ENCODE measurements at places on chromosomes 11 and 22.

- no peak for DNase-seq
Observed at GRCh38 chr11:8756201-8756600, 73.6 kb downstream of the RPL27A start.

DNA sequence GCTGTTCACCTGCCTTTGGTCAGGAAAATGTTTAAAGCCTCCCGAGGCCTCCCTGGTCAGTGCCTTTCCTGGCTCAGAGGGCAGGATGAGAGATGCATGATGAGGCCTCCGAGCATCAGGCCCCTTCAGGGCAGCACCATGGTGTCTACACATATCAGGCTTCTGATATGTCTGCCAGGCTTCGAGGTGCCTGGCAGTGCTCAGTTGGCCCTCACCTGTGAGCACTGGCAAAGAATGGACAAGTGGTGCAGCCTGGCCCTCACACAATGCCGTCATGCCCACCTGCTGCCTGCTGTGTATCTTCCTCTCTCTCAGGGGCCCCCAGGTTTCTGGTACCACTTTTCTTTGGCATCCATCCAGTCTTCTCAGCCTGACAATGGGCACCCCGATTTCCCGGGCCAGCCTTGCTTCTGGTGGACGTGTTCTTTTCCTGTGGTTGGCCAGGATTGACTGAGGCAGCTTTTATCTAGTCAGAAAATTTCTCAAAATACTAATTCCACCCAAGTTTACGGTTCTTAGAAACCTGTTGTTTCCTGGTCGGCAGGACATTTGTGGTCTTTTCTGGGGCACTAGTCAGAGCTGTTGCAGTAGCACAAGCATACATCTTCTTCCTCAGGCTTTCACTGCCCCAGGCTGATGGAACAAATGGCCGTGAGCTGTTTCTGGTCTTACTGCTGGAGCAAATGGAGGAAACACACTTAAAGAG is 76.8 kb upstream of the SUSD2 start:
- DNase-seq: no peak

DNA sequence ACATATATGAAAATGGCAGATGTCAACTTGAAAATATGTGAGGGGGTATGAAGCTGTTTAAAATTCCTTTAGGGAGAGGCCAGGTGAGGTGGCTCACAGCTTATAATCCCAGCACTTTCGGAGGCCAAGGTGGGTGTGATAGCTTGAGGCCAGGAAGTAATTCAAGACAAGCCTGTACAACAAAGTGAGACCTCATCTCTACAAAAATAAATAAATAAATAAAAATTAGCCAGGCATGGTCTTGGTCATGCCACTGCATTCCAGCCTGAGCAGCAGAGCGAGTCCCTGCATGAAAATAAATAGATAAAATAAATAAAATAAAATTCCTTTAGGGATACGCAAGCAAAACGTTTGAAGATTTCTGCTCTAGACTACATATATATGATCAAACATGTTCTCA is 38.1 kb upstream of the FAM181B start:
- no peak for DNase-seq

- DNase-seq: no peak
Observed at GRCh38 chr11:130520271-130520671, 71.8 kb downstream of the ADAMTS15 start.

DNA sequence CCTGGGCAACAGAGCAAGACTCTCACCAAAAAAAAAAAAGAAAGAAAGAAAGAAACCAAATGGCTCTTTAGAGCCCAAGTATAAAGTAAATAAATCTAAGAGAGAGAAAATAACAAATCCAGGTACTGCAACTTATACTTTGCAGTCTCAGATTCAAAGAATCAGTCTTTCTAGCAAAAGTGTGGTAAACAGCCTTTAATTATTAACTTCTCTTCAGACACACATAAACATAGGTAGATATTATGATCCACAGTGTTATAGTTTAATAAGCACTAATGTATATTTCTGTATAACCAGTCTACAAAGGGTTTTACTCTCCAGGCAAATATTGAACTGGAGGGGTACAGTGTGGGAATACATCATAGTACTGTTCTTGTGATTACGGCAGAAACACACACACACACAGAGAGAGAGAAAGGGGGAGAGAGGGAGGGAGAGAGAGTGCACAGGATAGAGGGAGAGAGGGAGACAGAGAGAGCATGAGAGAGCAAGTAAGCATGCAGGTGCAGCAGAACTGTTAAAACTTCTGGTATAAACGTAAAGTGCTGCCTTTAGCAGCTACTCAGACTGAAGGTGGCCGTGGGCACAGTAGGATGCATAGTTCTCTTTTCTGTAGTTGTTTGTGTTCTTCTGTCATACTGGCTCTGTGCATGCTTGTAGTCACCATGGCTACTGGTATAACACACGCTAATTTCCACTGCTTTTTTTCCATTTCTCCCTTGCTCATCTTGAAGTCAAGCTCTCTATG is 32.3 kb downstream of the MTMR2 start:
- DNase-seq: no peak

GRCh38 chr11:130894322-130895025 is 21.8 kb downstream of the SNX19 start:
- DNase-seq: peak; percentile 43

GRCh38 chr11:25758145-25758661 is 573.7 kb upstream of the ANO3 start:
- no peak for DNase-seq

DNA sequence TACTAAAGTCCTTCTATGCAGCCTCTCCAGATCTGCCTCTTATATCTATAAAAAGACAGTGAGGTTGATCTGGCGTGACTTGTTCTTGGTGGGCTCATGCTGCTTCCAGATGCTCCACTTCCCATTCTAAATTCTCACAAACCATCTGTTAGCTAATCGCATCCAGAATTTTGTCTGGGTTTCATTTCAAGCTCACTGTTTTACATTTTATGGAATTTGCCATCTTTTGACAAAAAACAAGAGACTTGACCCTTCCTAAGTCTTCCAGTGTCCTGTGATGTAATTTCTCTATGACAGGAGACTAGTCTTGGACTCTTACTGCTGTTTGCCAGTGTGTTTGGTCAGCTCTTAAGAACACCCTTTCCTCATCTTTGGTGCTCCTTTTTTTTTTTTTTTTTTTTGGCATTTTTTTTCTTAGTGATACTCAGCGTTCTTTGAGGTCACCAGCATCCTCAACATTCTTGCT is 23.0 kb downstream of the CRKL start:
- DNase-seq: no peak

DNA sequence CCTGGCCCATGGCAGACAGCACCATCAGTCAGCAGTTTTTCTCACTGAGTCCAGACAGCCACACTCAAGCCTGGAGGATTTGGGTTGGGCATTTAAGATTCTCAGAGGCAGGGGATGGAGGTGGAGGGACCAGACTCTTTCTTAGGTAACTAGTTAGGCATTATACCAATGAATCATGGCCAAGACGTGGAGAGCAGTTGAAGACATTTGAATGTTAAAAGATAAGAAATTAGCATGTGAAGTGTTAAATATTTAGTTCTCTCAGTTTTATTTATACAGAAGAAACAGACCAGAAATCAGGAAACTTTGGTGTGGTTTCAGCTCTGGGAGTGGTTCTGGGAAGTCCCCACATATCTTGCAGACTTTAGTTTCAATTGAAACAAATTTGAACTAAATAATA is 9.9 kb downstream of the GTF2H1 start:
- peak; percentile 7 for DNase-seq

GRCh38 chr11:113332023-113332422 is 17.6 kb downstream of the TTC12 start:
- no peak for DNase-seq

GRCh38 chr11:65918211-65919140 is at the start of gene C11orf68:
TSS of gene C11orf68 (minus strand) at chr11:65919062. CDS start at chr11:65919031, 31 bp downstream.
- DNase-seq: no peak

DNA sequence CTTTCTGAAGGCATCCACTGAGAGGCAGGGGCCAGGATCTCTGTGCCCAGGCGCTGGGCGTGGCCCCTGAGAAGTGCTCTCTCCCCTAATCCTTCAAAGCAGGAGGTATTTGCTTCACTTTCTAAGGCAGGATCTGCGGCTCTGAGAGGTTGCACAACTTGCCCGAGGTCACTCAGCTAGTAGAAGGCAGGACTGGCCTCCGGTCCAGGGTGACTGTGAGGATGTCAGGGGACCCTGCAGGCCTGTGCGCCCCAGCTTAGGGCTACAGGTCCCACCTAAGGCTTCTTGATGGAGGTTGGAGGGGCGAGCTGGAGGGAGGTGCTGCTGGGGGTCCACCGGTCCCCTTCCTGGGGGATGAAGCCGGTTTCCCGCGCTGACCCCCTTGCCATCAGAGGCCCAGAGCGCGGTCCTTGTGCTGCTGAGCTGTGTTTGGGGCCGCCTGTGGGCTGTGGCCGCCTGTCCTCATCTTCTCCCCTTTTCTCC is 979 bp downstream of the SMIM38 start:
- DNase-seq: no peak

DNA sequence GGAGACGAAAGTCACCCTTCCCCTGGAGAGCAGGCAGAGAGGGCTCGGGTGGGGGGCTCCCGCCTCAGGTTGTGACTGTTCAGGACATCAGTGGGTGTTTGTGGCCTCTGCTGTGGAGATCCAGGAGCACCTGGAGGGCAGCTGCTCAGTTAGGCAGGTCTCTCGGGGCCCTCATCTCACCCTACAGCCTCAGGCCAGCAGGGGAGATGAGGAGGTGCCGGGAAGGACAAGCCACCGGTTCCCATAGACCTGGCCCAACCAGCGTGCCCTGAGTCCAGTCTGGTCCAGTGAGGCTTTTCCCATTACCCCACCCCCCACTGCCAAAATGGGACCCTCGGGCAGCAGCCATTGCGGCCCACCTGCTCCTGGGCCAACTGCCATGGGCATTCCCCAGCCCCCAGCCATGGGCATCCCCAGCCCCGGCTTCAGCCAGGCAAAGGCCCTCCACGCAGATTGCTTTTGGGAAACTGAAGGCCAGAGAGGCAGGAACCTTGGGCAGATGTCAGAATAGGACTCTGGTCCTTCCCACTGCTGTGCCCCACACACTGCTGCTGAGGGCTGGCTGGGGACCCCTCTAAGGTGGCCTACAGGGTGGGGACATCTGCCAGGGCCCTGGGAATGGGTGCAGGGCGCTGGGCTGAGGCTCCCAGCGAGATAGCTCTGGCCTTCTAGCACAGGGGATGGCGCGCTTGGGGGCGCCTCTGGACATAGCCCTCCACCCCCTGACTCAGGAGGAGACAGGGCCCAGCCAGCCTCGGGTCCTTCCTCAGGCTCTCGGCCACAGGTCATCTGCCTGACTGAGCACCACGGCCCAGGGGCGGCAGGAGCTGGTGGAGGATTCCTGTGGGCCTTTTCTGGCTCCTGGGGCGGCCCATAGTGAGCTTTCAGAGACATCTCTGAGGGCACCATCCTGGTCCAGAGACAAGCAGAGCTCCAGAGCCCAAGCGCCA is 4.8 kb downstream of the PIM3 start:
- DNase-seq: peak; percentile 32

DNA sequence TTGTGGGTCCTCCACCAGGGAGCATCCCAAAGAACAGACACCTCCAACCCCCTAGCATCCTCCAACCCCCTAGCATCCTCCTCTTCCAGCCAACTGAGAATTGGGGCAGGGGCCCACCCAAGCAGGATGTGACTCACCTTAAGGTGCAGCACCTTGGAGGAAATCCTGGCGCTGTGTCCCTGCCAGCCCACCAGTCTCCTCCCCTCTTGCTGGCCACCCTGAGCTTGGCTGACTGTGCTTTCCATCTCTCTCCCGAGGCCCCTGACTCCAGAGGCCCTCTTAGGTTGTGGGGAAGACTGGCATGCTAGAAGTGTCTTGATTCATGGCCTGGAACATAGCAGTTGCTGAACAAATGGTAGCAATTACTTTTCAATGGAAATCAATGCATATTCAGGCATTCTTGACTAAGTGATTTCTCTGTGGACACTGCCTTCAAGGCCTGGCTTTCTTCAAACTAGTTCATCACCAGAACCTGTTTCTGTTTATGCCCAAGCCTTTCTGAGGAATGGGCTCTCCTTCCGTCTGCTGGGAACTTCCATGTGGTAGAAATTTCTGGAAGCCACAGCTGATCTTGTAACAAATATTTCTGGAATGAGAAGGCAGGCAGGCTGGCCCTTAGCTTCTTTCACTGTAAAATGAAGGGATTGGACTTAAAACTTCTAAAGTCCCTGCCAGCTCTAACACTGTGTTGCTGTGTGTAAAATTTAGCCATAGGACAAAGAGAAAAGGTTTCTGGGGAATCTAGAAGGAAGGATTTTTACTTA is 60.5 kb downstream of the CEP164 start:
- no peak for DNase-seq

GRCh38 chr11:4180441-4181183 is 86.0 kb downstream of the RRM1 start:
- DNase-seq: no peak

- peak; percentile 4 for DNase-seq
Observed at GRCh38 chr11:78140392-78141077, 1.1 kb upstream of the ALG8 start.

DNA sequence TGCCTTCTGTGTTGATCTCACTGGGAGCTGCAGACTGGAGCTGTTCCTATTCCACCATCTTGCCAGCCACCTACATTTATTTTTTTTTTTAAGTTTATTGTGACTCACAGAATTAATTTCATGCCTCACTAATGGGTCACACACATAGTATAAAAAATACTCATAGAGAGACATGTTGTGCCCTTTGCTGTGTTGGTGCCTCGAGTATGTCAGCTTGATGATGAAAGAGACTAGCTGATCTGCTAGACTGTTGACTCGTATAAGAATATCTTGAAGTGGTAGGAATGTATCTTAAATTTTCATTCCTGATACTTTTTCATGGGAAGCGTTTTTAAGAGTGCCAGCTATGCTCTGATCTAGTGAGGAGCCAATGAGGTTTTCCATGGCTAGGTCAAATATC is 28.6 kb upstream of the AMPD3 start:
- no peak for DNase-seq

DNA sequence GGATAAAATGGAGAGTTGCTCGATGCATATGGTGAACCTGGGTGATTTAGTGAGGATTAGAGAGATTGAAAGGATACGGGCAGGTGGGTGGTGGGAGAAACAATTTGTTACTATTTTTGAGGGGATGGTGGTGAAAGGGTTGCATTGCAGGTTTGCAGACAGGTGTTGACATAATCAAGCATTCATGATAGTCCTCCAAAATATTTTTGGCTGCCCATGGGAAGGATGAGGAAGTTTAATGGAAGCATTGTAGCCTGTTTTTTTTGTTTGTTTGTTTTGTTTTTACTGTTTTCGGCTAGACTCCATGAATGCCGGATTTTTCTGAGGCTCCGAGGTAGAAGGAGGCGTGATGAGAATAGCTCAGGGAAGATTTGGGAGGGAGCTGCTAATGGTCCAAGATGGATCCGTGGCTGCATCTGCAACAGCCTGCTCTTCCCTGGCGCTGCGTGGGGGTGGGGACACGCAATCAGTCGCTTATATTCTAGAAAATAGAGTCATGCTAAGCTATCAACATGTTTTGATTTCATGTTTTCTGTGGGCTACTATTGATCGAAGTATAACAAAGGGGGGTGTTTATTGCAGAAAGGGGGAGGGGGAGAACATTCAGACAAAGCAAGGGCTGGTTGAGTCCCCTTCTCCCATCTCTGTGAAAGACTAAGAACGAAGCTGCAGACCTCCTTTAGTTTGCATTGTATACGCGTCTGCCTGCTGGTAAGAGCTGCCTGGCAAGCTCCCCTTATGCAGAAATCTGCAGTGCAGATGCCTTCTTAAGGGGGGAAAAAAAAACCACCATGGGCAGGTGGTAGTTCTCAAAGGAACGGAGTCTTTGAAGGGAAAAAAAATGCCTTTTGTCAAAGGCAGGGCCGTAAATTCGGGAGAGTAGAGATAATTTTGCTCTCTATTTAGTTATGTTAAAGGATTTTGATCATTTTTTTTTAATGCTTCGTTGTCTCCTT is 1.0 kb downstream of the RTN3 start:
- DNase-seq: no peak

GRCh38 chr22:36746375-36746970 is 29.4 kb downstream of the IFT27 start:
- no peak for DNase-seq

All from activated CD4-positive, alpha-beta T cell treated with anti-CD3 and anti-CD28 coated beads for 4 hours (primary cell).